Hypothalamus (tissue), 51 donors: ENCODE measurements at places on chromosomes 1 and 21.

DNA sequence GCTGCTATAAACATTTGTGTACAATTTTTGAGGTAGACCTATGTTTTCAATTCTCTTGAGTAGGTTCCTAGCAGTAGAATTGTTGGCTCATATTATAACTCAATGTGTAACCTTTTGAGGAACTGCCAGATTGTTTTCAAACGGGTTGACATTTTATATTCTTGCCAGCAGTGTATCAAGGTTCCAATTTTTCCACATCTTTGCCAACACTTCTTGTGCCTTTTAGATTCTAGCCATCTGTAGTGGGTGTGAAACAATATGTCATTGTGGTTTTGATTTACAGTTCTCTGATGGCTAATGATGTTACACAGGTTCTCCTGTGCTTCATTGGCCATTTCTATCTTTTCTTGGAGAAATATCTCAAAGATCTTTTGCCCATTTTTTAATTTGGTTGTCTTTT, 36.4 kb downstream of the MAP3K7CL start:
- DNase-seq = no peak

DNA sequence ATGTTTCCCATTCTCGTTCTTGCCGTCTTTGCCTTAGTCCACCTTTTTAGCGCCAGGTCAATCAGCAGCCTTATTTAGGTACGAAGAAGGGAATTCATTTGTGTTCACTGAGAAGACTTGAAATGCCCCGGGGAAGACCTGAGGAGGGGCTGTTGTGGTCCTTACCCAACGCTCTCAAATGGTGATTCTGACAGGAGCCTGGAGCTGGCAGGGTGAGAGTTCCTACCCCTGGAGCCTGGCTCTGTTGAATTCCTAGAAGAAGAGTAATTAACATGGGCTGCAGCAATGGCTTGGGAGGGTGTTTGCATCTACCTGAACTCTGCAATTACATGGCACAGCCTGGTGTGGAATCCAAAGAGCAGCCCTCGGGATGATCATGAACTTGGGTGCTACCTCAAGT, 76.9 kb upstream of the DSCAM start:
- DNase-seq = no peak

DNA sequence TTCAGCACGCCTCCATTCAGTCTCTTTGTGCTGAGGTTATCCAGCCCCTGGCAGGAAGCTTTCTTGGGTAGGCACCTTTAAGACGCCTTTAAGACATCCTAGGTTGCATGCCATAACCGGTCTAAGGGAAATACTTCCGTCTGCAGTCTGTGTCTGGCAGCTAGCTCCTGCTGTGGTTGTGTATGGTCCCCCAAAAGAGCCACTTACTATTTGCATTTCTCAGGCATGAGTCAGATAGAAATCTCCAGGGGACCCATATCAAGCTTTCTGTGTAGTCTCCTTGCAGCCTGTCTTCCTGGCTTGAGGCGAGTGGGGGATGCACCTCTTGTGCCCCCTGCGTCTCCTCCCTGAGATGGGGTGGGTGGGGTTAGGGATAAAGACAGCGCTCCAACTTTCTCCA, 10.0 kb upstream of the RYR2 start:
- DNase-seq = no peak

- DNase-seq = no peak
Measured at GRCh38 chr1:84347271-84347931, 45.9 kb downstream of the SAMD13 start.

DNA sequence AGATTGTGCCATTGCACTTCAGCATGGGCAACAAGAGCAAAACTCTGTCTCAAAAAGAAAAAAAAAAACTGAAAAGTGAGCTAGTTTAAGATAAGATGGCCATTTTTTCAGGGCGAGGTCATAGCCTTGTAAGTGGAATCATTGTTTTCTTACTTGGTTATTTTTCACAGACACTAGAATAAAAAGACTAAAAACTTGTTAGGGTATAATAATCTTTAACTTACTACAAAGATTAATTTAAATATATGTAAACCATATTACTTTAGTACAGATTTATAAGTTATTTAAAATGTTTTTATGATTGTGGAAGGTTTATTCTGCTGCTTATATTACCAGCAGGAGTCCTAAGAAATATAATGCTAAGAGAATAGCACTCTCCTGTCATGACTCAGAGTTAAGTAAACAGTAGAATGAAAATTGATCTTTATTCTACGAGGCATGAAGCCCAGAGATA, 23.5 kb downstream of the ANGPTL1 start:
- DNase-seq = no peak

DNA sequence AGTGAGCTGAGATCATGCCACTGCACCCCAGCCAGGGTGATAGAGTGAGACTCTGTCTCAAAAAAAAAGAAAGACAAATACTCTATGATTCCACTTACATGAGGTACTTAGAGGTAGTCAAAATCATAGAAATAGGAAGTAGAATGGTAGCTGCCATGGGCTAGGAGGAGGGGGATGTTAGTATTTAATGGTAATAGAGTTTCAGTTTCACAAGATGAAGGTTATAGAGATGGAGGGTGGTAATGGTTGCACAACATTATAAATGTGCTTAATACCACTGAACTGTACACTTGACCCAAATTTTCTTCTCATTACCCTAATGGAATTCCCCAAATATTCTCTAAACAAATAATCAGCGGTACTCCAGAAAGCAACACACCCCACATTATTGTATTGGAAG, 12.8 kb downstream of the EIF2B3 start:
- no peak for DNase-seq

DNA sequence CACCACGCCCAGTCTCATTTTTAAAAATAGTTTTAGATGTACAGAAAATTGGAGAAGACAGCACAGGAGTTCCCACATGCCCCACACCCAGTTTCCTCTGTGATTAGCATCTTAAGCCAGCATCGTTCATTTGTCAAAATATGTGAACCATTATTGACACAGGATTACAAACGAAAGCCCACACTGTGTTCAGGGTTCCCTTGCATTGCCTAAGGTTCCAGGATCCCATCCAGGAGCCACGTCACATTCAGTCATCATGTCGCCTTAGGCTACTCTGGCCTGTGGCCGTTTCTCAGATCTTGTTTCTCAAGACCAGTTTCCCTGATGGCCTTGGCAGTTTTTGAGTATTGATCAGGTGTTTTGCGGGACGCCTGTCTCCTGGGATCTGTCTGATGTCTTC, 34.7 kb upstream of the TNFRSF1B start:
- DNase-seq = no peak

- DNase-seq = peak; percentile 40
Measured at GRCh38 chr1:46687093-46687659, 15.5 kb downstream of the TEX38 start.

DNA sequence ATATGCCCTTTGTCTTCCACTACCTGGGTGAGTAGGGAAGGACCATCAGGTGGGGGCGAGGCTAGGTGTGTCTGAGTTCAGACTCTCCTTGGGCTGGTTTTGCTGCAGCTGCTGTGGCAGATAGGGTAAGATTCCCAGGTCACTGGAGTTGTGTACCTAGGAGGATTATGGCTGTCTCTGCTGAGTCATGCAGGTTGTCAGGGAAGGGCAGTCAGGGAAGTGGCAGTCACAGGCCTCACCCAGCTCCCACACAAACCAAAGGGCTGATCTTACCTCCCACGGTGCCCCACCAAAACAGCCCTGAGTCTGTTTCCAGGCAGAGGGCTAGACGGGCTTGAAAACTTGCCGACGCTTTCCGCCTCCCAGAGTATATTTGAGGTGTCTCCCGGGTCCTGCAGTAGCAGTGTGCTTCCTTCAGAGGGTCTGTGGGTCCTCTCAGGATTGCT, 201.6 kb upstream of the PLXNA2 start:
- DNase-seq = no peak

DNA sequence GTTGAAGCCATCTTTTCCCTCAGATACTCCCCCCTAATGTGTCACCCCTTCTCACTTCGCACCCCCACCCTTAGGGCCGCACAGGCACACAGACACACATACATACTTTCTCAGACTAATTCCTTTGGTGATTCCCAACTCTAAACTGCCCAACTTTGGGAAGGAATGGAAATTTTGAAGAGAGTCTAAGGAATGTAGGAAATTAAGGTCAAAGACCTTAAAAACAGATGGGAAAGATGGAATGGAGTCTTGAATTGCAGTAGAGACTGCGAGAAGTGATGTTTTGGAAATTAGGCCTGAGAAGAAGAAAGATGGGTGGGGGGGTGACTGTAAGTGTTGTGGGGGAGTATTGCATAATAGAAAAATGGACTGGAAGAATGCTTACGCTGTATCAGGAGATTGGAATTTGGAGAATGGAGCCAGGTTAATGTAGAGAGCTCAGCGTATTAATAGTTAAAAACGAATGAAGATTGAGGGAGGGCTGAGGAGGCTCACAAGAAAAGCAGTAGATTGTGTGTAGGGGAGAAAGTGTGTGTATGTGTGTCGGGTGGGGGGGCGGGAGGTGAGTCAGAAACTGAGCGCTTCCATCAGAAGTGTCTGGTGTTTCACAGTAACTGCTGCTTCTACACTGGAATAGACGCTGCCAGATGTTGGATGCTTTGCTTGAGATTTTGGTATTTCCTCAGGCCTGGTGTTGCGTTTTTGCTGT, 1.7 kb downstream of the PIP5K1A start:
- no peak for DNase-seq

GRCh38 chr1:9385801-9386573, 93.3 kb downstream of the SPSB1 start:
- DNase-seq = no peak

- no peak for DNase-seq
Measured at GRCh38 chr21:15333136-15333710, 268.4 kb upstream of the NRIP1 start.

GRCh38 chr1:149934356-149934755, 2.3 kb downstream of the MTMR11 start:
- DNase-seq = no peak

GRCh38 chr1:194419721-194420120, 1233.3 kb upstream of the B3GALT2 start:
- DNase-seq = no peak

- no peak for DNase-seq
Measured at GRCh38 chr1:62462370-62462769, 25.5 kb downstream of the USP1 start.

DNA sequence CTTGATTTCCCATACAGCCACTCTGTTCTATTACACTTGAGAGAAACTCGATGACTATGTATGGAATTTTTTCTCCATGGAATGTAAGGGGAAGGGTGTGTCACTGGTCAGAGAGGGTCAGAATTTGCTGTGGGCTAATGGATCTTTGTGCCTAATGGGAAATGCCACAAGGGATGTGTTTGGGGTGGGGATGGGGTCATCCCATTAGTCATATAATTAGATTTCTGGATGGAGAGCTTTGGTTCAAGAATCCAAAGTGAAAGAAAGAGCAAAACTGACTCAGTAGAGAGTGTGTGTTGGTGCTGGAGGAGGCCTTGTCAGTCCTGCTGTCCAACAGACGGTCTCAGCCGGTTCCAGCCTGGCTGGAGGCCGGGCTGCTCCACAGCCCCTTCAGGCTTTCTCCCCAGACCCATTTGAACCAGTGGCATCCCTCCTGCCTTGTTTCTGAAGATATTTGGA, 86.4 kb downstream of the LAMC2 start:
- DNase-seq = no peak

GRCh38 chr1:20602851-20603450, 14.1 kb downstream of the CDA start:
- no peak for DNase-seq

DNA sequence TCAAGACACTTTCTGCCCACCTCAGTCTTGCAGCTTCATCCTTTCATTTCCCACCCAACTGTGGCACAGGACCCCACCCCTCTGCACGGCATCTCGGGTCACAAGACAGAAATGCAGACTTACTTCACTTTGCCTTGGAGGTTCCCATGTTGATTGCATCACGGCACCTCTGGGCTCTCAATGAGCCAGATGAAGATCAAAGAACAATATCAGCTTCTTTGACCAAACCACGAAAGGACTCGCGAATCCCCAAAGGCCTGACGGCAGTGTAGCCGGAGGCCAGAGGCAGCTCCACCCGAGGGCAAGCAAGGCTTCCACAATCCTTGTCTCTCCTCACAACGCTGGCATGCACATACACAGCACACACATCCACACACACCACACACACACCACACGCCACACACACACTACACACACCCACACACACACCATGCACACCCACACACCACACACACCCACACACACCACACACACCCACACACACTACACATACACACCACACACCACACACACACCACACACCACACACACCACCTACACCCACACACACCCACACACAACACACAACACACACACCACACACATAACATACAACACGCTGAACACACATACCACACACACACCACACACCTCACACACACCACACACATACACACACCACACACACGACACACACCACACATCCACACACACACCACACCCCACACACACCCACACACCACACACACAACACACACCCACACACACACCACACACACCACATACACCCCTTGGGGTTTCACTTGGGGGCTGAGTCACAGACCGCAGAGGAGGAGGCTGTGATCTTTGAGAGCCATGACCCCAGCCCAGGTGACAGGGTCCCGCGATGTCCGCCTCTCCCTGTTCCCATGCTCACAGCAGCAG, 35.8 kb downstream of the UBASH3A start:
- no peak for DNase-seq

DNA sequence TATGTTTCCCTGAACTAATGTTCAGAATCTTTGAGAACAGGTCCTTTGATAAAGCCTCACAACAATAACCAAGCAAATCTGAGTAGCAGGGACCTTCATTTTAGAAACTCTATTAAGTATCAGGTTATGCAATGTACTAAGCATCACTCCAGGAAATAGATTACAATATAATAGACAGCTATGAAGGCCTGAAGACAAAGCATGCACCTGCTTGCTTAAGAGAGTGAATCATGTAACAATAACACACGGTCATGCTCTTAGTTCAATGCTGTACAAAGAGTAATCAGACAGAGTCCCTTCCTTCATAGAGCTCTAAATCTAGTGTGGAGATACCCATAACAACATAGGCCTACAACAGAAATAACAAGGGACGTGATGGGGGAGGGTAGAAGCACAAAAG, 8.1 kb upstream of the CMPK1 start:
- DNase-seq = no peak

DNA sequence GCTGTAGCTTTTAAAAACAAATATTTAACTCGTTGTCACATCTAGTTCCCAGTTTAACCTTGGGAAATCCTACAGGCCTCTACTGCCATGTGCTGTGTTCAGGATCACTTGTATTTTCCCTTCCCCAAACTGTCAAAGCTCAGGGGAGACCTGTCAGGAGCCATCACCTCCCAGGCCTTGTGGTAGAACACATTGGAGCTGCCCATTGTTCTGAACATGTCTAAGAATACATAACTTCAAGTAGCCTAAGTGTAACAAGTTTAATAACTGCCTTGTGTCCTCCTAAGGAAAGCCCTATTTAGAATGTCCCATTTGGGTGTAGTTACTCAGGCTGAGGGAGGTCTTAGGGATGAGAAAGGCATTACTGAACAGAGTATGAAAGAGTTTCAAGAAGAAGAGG, 28.6 kb upstream of the PIGC start:
- no peak for DNase-seq

DNA sequence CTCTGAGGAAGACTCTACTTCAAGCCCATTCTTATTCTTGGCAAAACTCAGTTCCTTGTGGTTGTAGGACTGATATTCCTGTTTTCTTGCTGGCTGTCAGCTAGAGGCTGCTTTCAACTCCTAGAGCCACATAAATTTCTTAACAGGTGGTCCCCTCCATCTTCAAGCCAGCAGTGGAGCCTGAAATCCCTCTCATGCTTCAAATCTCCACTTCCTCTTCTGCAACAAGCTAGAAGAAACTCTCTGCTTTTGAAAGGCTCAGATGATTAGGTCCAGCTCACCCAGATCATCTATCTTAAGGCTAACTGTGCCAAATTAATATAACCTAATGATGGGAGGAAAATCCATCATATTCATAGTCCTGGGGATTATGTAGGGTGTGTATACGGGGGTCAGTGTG, 43.2 kb upstream of the CD34 start:
- no peak for DNase-seq

GRCh38 chr1:176051902-176052518, 155.1 kb downstream of the COP1 start:
- DNase-seq = no peak
